ENCODE measurements at places on chromosomes 3 and 15.

- DNase-seq: no peak
Measured at GRCh38 chr15:39474657-39475056, 106.2 kb upstream of the THBS1 start.

DNA sequence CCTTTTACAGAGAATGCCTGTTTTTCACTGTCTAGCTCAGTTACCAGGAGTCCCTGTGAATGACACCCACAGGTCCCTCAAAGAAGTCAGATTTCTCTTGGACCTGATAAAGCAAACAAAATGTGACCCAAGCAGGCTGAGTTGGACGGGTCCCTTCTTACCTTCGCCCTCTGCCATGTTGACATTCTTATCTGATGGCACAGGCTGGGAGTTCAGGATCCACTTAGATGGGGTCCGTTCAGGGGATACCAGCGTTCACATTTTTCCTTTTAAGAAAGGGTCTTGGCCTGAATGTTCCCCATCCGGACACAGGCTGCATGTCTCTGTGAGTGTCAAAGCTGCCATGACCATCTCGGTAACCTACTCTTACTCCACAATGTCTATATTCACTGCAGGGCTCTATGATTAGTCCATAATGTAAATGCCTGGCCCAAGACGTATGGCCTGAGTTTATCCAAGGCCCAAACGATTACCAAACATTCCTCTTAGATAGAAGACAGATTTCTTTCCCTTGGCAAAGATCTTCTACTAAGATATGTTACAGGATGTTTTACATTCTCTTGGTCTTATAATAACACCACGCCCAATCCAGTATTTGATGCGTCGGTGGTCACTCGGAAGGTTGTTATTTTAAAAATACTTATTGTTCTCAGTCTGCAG is 179.1 kb downstream of the THSD4 start:
- DNase-seq: no peak

DNA sequence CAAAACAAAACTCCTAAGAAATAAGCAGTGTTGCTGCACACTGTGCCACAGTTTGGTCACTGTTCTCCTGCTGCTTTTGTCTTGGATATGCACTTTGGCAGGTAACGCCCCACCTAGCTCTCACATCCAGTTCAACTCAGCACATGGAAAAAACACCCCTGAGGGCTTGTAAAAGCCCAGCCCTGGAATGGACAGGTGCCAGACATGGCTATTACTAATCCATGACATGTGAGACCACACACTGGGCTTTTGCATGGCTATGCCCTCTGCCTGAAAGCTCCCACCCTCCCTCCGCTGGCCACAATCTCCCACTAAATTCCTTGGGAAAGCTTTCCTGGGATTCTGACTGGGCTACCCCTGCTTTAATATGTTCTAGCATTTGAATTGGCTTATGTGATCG is 24.7 kb upstream of the ZBED2 start:
- no peak for DNase-seq

GRCh38 chr3:72275331-72275751 is 490.4 kb upstream of the PROK2 start:
- no peak for DNase-seq

DNA sequence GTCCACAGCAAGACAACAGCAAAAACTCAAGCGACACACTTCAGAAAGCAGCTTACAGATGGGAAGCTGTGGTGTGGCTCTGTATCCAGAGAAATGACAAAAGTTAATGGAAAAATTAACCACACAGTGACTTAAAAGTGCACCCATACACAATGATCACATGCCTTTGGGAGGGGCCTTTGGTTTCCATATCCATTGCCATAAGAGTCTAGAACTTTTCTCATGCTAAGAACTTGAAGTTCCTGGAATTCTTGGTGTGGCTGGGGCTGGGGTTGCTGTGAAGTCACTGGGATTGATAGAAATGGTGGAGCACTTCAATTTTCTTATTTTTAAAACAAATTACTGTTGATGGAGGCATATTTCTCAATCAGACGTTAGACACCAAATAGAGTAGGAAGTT is 108.6 kb upstream of the FEZF2 start:
- DNase-seq: no peak

DNA sequence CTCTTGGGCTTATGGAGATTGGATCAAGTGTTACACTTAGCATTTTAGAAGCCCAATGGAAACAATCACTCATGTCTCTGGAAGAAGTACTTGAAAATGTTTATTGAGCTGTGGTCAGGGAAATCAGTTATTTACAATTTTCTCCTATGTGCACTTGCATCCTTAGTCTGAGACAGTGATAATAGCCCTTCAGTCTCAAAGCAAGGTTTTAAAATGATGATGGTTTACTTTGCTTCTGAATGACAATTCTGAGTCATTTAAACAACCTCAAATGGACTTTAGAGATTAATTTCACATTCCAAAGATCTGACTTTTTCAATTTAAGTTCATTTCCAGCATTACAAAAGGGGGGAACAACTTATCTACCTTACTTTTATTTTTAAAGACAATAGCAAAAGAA is 20.1 kb downstream of the TIPARP start:
- no peak for DNase-seq

DNA sequence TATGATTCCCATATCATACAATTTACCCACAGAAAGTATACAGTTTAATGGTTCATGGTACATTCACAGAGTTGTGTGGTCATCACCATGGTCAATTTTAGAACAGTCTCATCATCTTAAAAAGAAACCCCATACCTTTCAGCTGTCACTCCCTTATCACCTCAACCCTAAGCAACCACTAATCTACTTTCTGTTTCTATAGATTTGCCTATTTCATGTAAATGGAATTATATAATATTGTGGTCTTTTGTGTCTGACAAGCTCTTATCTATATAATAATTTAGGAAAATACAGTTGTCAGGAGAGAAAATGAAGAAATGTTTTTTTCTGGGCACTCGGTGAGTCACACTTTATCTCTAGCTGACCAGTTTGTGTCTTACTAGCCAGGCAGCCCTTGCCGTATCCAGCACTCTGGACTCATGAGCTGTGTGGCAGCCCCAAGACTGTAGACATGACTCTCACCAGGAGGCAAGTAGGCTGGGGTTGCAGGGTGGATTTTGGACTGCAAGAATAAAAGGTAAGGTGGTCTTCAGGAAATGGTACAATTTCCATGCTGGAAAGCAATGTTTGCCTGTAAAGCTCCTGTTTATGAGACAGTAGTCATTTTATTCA is 234.6 kb downstream of the THRB start:
- no peak for DNase-seq

DNA sequence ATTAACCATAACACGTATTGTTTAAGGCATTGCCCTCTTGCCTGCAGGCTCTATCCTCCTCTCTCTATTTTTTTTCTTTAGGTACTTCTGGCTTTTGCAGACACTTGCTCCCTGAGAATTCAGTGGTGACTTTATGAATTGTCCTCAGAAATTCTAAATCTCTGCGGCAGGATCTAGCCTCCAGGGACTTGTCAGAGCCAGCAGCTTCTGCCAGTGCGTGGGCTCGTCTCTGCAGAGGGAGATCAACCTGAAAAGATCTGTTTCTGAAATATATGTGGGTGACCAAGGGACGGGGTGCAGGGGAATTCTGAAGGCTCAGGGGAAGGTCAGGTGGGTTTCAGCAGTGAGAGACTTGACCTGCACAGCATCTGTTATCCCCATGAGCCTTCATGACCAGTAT is 326.1 kb upstream of the LRRFIP2 start:
- DNase-seq: no peak

DNA sequence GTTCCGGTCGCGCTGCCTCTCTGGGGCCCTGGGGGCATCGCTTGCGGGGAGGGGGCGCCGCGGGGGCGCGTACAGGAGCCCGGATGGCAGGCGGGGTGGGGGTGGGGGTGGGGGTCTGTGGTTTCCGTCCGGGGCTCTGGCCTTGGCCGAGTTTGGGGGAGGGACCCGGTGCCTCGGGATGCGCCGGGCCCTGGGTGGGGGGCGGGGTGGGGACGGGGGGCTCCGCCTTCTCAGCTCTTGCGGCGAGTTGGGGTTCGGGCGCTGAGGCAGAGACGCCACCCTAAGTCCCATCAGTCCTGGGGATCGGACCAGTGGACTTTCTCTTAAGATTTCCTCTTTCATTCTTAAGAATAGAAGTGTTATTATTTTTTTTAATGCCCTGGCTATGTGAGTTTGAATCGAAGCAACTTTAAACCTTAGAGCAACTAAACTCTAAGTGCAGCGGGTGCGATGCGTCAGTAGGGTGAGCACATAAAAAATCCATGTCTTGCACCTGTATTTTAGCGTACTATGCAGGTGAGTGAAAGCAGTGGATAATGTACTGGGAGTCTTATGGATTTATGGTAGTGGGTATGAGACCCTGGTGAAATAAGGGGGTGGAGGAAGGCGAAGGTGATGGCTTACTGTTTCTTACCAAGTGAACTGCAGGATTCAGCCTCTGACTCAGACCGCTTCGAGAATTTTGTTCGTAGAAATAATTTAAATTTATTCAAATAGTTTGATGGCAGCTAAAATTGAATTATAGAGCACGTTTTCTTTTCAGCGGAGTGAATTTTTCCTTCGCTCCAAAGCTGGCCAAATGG is 762 bp downstream of the CTNNB1 start:
- peak; percentile 16 for DNase-seq

GRCh38 chr15:29873264-29873663 is 51.0 kb upstream of the TJP1 start:
- DNase-seq: no peak

DNA sequence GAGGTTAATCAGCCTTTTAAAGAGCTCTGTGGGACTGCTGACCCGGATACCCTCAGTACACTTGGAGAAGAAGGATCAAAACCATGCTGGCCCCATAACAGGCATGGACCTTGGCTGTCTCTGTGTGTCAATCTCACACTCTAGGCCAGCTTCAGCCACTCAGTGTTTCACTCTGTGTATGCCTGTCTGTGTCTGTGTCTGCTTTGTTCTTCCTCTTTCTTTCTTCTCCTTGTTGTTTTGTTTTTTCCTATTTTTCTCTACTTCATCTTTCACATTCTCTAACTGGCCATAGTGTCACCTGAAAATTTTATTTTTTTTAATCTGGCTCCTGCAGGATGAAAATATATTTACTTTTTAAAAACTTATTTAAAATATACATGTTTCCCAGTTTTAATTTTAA is 51.1 kb downstream of the SERP1 start:
- no peak for DNase-seq

DNA sequence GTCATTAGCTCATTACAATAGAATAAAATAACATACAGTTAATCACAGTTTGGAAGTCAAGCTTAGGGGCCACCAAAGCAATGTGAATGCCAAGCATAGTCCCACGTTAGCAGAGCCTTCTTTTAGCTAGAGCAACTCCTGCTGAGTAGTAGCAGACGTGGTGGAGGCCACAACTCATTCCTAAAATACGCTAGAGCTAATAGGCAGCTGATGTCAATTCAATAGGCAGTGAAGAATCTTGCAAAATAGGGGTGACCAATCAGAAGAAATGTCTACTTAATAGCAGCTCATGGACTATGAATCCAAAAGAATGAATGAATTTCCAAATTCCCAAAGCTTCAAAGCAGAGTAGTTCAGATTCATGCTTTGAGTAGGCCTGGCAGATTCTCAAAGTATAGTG is 292.9 kb upstream of the RORA start:
- DNase-seq: no peak

DNA sequence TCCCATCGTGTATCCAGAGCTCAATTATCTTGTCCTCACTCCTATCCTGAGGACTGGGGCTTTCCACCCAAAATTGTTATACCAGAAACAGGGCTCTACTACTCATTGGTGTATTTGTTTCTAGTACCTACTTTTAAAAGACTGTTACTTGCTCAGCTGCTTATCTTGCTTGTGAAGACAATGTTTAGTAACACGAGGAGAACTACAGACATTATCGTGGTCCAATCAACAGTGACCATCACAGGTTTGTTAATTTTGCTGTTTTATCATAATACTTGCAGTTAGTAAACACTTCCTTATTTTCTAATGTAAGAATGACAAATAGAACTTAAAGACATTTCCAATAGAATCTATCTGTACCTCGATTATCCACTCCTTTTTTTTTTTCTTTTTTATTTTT is 13.5 kb downstream of the LRCH3 start:
- DNase-seq: no peak

GRCh38 chr3:37256447-37256846 is 82.1 kb upstream of the LRRFIP2 start:
- DNase-seq: no peak

GRCh38 chr3:171240504-171240835 is 213.9 kb upstream of the SLC2A2 start:
- DNase-seq: no peak

- DNase-seq: no peak
Measured at GRCh38 chr15:67750371-67750770, 74.9 kb upstream of the SKOR1 start.

GRCh38 chr3:32872487-32873382 is 54.9 kb downstream of the TRIM71 start:
- no peak for DNase-seq

DNA sequence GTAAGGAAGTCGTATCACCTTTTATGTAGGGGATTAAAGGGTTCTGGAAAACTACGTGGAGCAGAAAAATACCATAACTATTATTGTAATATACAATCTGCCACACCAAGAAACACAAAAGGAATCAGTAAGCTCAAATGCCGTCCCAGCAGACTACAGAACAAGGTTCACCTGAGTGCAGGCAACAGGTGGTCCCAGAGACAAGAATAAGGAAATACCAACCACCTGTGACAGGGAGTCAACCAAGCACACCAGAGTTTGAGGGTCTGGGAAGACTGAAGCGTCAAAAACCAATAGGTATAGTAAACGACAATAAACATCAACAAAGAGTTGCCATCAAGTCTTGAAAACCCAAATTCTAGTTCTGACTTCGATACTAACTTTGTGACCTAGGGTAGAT is 12.1 kb downstream of the SLC24A5 start:
- DNase-seq: no peak

DNA sequence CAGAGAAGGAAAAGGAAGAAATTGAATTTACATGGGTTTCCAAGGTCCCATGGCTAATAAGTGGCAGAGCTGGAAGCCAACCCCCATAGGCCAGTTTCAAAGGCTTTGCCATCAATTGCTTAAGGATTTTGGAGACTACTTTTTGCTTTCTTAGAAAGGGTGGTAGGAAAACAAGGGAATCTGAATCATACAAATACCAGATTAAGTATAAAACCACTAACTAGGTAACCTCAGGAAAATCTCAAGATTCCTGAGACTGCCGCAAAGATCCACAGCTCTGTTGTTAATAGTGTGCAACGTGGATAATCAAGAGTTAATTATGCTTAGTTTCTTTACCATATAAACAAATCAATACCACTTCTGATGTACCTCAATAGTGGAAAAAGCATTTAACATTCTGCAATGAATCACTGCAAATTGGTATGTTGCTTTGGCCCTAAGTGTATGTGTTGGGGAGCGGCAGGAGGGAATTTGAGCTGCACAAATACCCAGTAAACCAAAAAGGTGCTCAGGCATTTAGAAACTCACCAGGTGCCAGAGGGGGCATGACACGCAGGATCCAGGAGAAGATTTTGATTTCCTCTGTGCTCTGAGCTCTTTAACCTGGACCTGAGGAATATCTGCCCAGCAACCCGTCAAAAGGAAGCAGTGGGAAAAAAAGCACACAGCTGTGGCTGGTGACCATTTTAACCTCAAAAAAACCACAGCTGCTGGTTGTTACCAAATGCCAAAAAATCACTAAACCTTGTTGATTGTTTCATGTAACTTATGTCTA is 22.0 kb downstream of the AADAC start:
- DNase-seq: no peak

- DNase-seq: no peak
Measured at GRCh38 chr15:95086531-95087252, 855.3 kb downstream of the MCTP2 start.

- no peak for DNase-seq
Measured at GRCh38 chr15:92651877-92652575, 3.5 kb downstream of the FAM174B start.
